ENCODE measurements at places on chromosomes 11 and 22. TPM values are rescaled to one million over a fixed set of nuclear protein-coding genes. Genes with fewer than 3 reads are reported as not detected.

PHETA2 gene
- 5.5 TPM for total RNA-seq

TENM4 gene
- 21.8 TPM for total RNA-seq

GRCh38 chr11:118882491-118882890, 1.2 kb upstream of the CXCR5 start:
- ATAC-seq = no peak

TUBA8 gene
- total RNA-seq = 0.68 TPM

- no peak for ATAC-seq
Observed at GRCh38 chr11:74956397-74957015, 7.4 kb downstream of the SPCS2 start.

DNA sequence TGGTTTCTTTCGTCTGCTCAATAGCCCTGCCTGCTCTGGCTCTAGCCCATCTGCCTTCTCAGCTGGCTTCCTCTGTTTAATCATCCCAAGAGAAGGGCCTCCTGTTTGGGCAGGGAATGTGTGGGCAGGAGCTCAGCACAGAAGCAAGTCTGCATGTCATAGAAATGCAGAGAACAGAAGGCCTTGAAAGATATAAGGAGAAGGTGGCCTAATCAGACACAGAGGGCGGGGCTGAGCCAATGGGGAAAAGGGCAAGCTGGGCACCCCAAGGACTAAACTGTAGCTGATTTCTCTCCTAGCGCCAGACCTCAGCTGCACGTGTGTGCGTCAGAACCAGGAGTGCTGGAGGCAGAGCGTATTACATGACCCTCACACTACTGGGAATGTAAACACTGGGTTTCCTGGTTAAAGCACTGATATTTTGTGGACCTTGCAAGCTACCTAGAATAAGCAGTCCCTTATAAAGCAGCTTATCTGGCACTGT, 7.6 kb upstream of the CCKBR start:
- ATAC-seq = no peak

DNA sequence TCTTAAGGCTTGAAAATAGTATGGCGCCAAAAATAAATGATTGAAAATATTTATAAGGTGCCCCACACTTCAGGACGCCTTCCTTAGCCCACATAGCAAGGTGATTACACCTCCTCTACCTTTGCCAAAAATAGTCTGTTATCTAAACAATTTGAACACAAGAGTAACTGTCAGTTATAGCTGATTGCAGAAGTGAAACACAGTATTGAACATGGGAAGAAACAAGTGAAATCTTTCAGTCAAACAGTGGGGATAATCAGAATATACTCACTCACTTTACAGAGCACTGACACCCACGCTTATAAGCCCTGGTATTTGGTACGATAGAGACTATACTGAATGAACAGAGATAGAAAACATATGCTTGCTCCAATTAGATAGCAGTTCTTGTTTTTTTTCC, 203.1 kb downstream of the RAB38 start:
- ATAC-seq = no peak

GRCh38 chr22:45598596-45599217, 72.9 kb upstream of the ATXN10 start:
- ATAC-seq = no peak

B3GAT1 gene
- total RNA-seq = 0.08 TPM

DNA sequence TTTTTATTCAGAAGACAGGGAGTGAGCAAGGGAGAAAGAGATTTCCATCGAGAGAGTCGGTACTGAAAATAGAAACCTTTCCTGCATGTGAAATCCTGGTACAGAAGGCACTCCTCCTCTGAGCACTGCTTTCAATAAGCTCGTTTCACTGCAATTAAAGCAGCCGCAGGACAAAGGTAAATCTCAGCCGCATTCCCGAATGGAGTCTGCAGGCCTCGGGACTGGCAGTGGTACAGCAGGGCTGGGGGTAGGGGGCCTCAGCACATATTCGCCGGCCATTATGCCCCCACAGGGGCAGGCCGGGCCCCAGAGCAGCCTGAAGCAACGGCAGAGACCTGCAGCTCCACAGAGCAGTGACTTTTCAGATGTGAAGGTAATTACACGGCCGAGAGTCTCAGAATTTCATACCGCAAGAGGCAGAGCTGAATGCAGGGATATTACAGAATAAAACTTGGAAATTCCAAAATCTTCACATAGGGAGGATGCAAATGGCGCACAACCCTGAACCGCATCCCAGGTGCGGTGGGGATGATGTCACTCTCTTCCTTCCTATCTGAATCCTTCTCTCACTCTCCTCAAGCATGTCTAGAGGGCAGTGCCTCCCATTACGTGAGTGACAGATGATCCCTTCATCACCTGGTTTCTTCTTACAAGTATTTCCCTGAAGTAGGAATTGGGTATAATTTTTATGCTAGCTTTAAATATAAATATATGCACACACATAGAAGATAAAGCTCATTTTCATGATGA, 622.1 kb downstream of the OPCML start:
- ATAC-seq = no peak

LRRC56 gene
- total RNA-seq = 1.3 TPM

C11orf21 gene
- 0.08 TPM for total RNA-seq

- ATAC-seq = no peak
Observed at GRCh38 chr11:121767433-121767832, 314.7 kb upstream of the SORL1-AS1 start.

C11orf58 gene
- total RNA-seq = 60.0 TPM

DNA sequence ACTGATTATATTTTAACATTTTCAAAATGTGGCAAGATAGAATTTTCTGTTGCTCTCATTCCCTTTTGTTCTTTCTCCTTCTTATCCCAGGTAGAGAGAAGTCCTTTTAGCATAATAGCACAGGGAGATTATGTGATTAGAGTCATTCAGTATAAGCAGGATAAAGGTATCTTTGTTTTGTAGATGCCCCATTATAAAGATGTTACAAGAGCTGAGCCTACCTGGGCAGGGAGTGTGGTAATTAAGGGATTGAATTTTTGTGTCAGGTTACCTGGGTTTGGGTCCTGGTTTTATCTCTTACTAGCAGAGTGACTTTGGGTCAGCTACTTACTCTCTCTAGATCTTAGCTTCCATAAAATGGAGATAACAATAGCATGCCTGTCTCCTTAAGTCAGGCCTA, 536.5 kb downstream of the TMEM135 start:
- ATAC-seq = no peak

GRCh38 chr11:13686776-13687175, 18.3 kb downstream of the FAR1 start:
- no peak for ATAC-seq

DNA sequence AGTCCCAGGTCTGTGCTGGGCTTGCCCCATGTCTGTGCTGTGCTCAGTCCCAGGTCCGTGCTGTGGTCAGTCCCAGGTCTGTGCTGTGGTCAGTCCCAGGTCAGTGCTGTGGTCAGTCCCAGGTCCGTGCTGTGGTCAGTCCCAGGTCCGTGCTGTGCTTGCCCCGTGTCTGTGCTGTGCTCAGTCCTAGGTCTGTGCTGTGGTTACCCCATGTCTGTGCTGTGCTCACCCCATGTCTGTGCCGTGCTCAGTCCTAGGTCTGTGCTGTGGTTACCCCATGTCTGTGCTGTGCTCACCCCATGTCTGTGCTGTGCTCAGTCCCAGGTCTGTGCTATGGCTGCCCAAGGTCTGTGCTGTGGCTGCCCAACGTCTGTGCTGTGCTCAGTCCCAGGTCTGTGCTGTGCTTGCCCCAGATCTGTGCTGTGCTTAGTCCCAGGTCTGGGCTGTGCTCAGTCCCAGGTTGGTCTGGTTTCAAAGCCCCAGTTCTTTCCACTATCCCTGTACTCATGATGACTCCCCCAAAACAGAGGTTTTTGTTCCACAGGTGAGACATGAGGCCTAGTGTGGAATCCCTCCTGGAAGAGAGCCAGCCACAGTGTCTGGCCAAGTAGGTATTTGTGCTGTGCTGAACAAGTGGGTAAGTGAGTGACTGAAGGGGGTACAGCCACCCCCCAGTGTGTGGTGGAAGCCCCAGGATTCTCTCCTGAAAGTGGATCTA, 34.8 kb downstream of the IRAG1 start:
- peak; percentile 16 for ATAC-seq

- ATAC-seq = no peak
Observed at GRCh38 chr11:118289401-118289800, 15.1 kb upstream of the CD3E start.

DNA sequence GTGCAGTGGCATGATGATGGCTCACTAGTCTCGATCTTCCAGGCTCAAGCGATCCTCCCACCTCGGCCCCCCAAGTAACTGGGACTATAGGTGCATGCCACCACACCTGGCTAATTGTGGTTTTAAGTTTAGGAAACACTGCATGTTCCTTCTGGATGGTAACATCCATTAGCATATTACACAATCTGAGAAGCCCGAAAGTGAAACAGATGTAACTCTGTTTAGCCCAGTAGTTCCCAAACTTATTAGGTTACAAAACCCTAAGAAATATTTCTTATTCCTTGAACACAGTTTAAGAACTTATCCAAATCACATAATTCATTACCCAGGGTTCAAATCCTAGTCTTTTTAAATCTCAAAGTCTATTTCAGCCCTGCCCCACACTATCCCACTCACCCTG, 28.3 kb downstream of the POLDIP3 start:
- ATAC-seq = no peak

DNA sequence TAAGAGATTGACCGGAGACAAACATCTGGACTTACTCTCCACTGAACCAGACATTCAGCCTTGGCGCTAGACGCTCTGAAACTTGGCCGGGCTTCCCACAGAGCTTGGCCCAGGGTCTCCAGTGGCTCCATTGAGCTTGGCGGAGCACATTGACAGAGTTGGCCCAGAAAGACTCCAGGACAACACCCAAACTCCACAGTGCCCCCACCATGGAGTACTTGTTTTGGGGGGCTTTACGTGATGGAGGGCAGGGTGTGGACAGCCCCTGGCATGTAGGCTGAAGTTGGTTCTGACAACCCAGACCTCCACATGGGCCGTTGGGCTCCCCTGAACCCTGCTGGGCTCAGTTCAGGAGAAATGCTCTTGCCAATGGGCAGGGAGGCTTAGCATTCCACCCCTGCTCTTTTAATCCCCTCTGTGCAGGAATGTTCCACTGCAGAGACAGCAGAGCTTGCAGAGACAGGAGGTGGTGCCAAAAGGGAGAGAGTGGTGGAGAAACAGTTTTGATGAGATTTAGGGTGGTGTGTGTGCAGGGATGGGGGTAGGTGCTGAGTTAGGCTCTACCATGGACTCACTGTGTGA, 102.4 kb upstream of the TIMP3 start:
- ATAC-seq = no peak

FAM227A gene
- total RNA-seq = 0.72 TPM

- ATAC-seq = no peak
Observed at GRCh38 chr11:46202696-46203391, 74.6 kb upstream of the CREB3L1 start.

GRCh38 chr22:50613291-50613981, 12.8 kb downstream of the MAPK8IP2 start:
- ATAC-seq = peak; percentile 89

IGLL1 gene
- not detected for total RNA-seq

DNA sequence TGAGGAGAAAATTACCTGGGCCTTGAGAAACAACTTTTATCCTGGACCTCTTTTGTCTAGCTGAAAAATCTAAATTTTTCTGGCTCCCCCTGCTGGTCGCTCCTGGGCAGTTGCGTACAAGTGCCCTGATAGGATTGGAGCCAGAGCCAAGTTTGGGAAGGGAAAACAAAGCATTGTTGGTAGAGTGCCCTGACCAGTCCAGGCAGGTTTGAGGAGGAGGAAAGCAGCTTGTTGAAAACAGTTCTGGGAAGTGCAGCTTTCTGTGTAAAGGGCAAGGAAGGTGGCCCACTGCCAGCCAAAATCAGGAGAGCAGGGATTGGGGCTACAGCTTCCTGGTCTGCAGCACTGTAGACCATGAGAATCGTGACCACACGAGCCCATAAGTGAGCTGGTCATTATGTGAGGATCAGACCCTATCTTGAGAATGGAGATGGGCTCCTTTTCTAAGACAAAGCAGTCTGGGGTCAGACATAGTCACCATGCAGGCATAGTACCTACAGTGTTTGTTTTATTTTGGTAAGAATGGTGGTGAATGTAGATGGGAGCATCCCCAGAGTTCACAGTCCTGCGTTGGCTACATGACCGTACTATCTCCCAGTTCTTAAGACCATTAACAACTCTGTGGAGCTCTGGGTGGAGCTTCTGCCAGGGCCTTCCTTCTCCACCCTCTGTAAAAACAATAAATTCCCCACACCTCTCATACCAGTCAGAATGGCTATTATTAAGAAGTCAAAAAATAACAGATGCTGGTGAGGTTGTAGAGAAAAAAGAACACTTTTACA, 21.3 kb upstream of the PIK3IP1 start:
- ATAC-seq = peak; percentile 95

RIMBP3B gene
- not detected for total RNA-seq

GRCh38 chr11:123457187-123457770, 27.2 kb downstream of the GRAMD1B start:
- ATAC-seq = no peak

DNA sequence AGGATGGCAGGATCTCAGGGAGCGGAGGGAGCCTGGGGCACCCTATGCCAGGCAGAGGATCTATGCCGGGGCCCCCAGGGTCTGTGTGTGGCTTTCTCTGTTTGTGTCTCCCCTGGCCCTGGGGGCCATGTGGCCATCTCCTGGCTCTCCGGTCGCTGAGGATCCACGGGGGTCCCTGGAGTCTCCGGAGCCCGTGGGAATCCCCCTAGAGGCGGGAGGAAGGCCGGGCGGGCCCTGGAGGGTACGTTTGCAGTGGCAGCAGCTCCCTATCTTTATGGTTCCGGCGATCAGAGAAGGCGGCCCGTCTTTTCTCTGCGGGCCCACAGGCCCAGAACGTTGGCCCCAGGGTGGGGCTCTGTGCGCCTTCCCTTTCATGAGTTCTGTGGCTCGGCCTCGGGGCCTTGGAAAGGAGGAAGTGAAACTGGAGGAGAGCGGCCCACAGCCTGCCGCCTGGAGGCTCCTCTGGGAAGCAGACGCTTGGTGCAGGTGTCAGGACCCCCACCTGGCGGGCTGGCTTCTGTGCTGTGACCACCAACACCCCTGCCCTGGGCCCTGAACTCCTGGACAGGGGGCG, 82.1 kb downstream of the KCNQ1 start:
- ATAC-seq = peak; percentile 20

GRCh38 chr11:12448131-12448939, 71.0 kb downstream of the PARVA start:
- no peak for ATAC-seq

- ATAC-seq = no peak
Observed at GRCh38 chr11:76044750-76045320, 161.5 kb downstream of the WNT11 start.

SLC22A12 gene
- not detected for total RNA-seq

NXPE4 gene
- not detected for total RNA-seq

GRCh38 chr11:75896843-75897419, 81.9 kb downstream of the UVRAG start:
- no peak for ATAC-seq

- ATAC-seq = peak; percentile 7
Observed at GRCh38 chr22:20238536-20238900, 29.6 kb downstream of the RTN4R start.

GRCh38 chr22:32499666-32500065, 25.1 kb downstream of the FBXO7 start:
- ATAC-seq = no peak

SMCO4 gene
- 11.1 TPM for total RNA-seq
